Body of pancreas (tissue), 4 donors: ENCODE measurements at places on chromosomes 11 and 22. TPM values are rescaled to one million over a fixed set of nuclear protein-coding genes. Genes with fewer than 3 reads are reported as not detected.

The SULT4A1 gene
- total RNA-seq, result not detected

DNA sequence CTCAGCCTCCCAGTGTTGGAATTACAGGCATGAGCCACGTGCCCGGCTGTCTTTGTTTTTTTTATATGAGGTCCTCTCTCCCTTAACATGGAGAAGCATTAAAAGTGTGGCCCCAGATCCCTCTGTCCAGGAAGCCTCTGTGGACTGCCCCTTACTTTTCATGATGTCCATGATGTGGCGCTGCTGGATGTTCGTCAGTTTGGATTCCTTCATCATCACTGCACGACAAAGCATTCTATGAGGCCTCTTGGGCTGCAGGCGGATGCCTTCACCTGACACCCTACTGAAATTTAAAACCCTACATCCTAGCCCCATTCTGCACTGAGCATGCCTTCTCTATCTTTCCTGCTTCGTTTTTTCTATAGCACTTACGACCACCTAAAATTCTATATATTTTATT, 2.1 kb downstream of the C22orf23 start:
- no peaks in the 10 kb centered on the region for H3K36me3 ChIP-seq
- H3K4me3 ChIP-seq, result no peak overlapping the region
- no peaks in the 10 kb centered on the region for H3K27me3 ChIP-seq
- DNase-seq, result no peak

- H3K27me3 ChIP-seq, result no peaks in the 10 kb centered on the region
- H3K27ac ChIP-seq, result no peak overlapping the region
- DNase-seq, result no peak
- no peaks in the 10 kb centered on the region for H3K36me3 ChIP-seq
- no peaks in the 10 kb centered on the region for H3K4me1 ChIP-seq
These were observed 141.6 kb downstream of the ELP4 start for GRCh38 chr11:31651208-31651607.

GRCh38 chr11:1927848-1928469, 8.5 kb downstream of the TNNT3 start:
- no peaks in the 10 kb centered on the region for H3K36me3 ChIP-seq
- H3K27me3 ChIP-seq, result no peaks in the 10 kb centered on the region
- no peaks in the 10 kb centered on the region for H3K4me1 ChIP-seq
- no peak overlapping the region for H3K27ac ChIP-seq

DNA sequence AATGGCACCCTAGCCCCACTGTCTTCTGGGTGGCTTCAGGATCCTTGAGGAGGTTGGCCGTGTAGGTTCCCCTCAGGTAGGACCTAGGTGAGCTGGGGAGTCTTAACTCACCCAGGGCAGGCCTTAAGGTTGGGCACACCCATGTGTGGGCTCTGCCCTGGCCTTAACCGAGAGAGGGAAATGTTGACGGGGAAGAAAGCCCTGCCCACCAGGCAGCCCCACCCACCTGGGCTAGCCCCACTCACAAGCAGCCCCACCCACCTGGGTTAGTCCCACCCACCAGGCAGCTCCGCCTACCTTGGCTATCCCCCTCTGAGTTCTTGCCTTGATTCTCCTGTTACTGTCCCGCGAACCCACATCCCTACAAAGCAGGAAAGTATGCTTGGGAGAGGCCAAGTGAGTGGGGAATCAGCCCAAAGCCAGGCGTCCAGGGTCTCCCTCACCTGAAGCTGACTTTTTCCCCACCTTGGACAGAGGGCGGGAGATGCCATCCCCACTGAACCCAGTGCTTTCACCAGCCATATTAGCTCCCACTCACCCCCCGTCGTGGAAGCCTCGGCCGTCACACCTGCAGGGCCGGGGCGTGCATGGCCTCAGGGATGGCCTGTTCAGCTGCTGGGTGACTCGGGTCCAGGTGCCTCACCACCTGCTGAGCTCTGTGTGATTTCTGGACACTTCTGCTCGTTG, at the start of gene MYEOV:
TSS of gene MYEOV (plus strand) at position 337 of the 687 bp plus-strand sequence. CDS start 1,200 bp downstream, outside the sequence.
- no peak within 1 kb of the TSS for H3K4me3 ChIP-seq
- H3K36me3 ChIP-seq, result no peaks in the 10 kb centered on the region
- peaks cover 31% of the 10 kb centered on the region for H3K4me1 ChIP-seq
- no peaks in the 10 kb centered on the region for H3K27me3 ChIP-seq
- no peak within 1 kb of the TSS for H3K27ac ChIP-seq

GRCh38 chr11:44857490-44858090, 93.1 kb downstream of the TP53I11 start:
- no peaks in the 10 kb centered on the region for H3K27me3 ChIP-seq
- DNase-seq, result no peak
- H3K4me1 ChIP-seq, result peaks cover 5% of the 10 kb centered on the region
- no peaks in the 10 kb centered on the region for H3K36me3 ChIP-seq

DNA sequence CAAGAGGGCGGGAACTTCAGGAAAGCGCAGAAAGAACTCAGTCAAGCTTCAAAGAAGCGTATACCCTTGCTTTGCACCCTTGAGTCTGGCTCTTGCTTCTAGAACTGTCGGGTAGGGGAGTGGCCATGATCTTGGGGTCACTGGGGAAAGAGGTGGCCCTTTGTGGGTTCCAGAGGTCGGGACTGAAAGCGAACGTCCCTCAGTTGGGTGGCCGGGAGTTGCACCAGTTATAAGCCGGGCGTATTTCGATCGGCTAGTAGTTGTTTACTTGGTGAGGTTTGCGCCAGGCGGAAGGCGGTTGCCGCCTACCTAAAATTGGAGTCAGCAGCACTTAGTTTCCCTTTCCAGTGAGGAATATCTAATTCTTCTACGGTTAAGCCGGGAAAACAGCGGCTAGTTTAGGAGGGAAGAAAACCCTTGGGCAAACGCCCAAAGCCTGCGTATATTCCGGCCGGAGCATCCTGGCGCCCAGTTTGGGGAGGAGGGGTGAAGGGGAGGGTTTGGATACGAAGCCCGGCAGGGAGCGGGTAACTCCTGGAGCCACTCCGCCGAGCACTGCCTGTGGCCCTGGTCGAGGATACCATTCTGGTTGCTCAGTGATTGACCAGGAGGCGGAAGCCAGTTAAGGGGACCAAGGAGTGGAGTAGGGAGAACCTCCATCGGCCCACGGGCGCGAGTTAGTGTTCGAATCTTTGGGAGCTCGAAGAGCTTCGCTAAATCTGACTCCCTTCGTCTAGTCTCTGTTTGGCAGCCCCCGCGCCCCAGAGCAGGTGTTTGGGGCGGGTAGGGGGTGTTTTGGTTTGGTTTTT, 807 bp upstream of the WT1 start:
- H3K27me3 ChIP-seq, result no peaks in the 10 kb centered on the region
- H3K27ac ChIP-seq, result no peak overlapping the region
- no peaks in the 10 kb centered on the region for H3K36me3 ChIP-seq
- DNase-seq, result no peak

DNA sequence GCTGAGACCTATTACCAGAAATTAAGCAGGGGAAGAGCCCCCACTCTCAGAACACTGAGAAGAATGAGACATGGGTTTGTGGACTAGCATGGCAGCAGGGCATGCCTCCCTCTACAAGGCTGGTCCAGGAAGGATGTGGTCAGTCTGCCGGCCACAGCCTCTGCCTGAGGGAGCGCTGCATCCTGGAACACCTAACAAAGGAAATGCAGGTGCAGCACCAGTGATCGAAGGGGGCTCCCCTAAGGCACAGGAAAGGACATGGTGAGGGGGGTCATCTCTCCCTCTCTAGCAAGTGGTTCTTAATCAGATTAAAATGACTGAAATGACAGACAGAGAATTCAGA, 40.6 kb upstream of the ARL14EP start:
- no peak overlapping the region for H3K27ac ChIP-seq
- no peaks in the 10 kb centered on the region for H3K27me3 ChIP-seq
- no peaks in the 10 kb centered on the region for H3K36me3 ChIP-seq
- no peak for DNase-seq
- H3K4me3 ChIP-seq, result no peak overlapping the region
- no peaks in the 10 kb centered on the region for H3K4me1 ChIP-seq
